ENCODE measurements at places on chromosomes 5 and 9. TPM values are rescaled to one million over a fixed set of nuclear protein-coding genes. Genes with fewer than 3 reads are reported as not detected.
A peak's percentile ranks its signal among the peaks of the same experiment; 100 is the strongest.

- DNase-seq = peak; percentile 36
These were observed 157.2 kb upstream of the PANK3 start for GRCh38 chr5:168736281-168736831.

Gene PCDH12
- 0.16 TPM for total RNA-seq

- DNase-seq = no peak
These were observed 2.2 kb downstream of the TMEM141 start for GRCh38 chr9:136793086-136793946.

- DNase-seq = no peak
These were observed 44.6 kb downstream of the BARX1 start for GRCh38 chr9:93910598-93910997.

Gene JAK2
- total RNA-seq = 13.2 TPM

- peak; percentile 74 for DNase-seq
These were observed 1834.5 kb downstream of the EFNA5 start for GRCh38 chr5:105836268-105836667.

GRCh38 chr5:88807327-88807726 lies 75.7 kb downstream of the MEF2C start:
- DNase-seq = no peak

- peak; percentile 87 for DNase-seq
These were observed 131.9 kb upstream of the ANKH start for GRCh38 chr5:15003511-15003920.

Gene SPATA31E1
- total RNA-seq = not detected

DNA sequence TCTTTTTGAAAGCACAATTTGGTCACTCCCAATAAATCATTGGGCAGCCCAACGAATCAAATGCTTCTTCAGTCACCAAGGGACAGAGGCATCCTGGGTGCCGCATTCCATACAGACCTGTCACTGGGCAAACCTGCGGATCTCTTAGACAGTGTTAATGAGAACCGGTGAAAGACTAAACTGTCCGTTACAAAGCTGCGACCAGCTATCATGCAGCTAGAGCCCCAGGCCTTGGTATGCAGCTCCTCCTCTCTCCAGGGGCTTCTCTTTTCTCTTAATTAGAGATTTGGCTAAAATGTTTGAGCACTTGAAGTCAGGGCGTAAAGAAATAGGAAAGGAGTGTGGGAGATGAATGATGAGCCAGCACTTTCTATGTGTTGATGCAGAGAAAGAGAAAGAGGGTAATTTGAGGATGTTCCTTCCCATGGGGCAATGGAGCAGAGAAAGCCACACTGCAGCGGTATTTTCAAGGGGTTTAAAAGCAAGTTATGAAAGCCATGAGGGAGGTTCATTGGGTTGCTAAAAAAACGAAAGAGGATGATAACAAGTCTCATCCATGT lies 175.3 kb downstream of the RFK start:
- DNase-seq = no peak

- no peak for DNase-seq
These were observed 12.4 kb downstream of the AHRR start for GRCh38 chr5:333945-334344.

DNA sequence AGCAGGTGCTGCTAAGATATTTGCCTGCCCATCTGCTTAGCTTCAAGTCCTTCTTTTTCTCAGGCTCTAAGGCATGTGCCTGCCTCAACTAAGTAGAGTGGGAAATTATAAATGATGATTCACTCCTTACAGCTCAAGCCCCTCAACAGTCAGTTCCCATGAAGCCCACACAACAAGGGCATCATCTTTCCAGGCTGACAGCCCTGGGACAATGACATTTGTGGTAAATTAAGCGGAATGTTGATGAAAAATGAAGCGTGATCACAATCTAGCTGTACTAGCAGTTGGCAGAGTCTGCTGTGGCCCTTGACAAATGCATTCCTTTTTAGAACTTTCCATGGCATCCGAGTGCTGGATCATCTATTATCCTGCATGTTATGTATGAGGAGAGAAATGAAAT lies 548.6 kb downstream of the KIF4B start:
- no peak for DNase-seq

DNA sequence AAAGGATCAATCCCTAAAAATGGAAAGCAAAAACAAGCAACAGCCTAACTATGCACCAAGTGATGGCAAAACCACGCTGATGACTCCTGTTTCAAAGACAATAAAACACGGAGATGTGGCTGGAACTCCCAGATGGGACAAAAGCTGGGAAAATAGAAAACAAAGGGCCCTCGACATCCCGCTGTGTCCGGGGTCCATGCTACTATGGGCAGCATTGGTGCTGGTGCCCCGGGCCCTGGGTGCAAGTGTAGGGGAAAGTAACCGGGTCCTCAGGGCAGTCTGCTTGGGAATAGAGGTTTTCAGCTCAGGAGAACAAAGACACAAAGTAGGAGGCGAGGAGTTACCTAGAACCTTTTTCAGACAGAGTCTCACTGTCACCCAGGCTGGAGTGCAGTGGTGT lies 46.1 kb downstream of the MRPL36 start:
- DNase-seq = no peak

DNA sequence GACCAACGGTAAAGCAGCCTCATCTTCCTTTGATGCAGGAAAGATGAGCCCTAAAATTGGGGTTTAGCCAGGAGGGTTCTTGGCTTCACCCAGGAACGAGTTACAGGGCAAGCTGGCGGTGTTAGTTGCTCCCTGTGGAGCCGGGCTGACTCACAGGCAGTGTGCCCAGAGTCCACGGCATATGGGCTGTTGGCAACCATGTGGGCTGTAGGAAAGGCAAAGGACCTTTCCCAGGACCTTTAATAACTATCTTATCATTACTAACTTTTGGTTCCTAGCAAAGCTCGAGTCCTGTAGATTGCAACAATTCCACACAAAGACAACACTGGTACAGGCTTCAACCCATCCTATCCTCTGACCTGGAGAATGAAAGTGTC lies 29.8 kb upstream of the CLPTM1L start:
- DNase-seq = peak; percentile 26

GRCh38 chr9:115328677-115329076 lies 210.7 kb upstream of the TNC start:
- peak; percentile 4 for DNase-seq

- DNase-seq = peak; percentile 87
These were observed 297.4 kb upstream of the ZNF608 start for GRCh38 chr5:125043781-125044391.

Gene SAPCD2
- 0.41 TPM for total RNA-seq

GRCh38 chr9:22065431-22066200 lies 56.5 kb upstream of the CDKN2B start:
- DNase-seq = no peak

DNA sequence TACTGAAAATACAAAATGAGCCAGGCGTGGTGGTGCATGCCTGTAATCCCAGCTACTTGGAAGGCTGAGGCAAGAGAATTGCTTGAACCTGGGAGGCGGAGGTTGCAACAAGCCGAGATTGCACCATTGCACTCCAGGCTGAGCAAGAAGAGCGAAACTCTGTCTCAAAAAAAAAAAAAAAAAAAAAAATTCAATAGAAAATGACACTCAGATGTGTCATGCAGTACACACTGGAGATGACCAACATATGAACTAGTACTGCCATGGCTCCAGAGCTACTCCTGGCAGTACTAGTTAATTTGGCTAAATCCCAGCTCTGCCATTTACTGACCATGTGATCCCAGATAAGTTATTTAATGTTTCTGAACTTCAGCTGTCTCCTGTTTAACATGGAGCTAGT lies 7.3 kb downstream of the ATOX1 start:
- DNase-seq = peak; percentile 48

Gene MYORG
- 1.3 TPM for total RNA-seq

DNA sequence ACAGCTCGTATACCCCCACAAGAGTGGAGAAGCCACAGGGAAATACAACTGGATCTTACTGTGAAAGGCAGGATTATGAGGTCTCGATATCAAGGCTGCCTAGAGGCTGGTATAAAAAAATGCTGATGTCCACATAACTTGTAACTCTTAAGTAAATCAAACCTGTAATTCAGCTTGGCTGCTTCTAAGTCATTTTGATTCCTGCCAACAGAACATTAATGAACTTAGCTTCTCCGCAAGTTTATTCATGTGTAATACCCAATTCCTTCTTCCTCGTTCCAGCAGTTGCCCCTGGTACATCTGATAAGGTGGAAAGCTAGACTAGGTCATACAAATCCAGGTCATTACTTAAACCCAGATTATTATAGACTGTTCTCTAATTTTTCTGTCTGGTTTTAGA lies 16.4 kb upstream of the SMIM15 start:
- DNase-seq = no peak

- DNase-seq = no peak
These were observed 76.2 kb upstream of the COL5A1 start for GRCh38 chr9:134565316-134565915.

GRCh38 chr9:120729791-120730241 lies 15.5 kb upstream of the MEGF9 start:
- DNase-seq = peak; percentile 19

Gene IRX1
- total RNA-seq = 7.9 TPM

Gene SLC22A5
- total RNA-seq = 6.5 TPM

DNA sequence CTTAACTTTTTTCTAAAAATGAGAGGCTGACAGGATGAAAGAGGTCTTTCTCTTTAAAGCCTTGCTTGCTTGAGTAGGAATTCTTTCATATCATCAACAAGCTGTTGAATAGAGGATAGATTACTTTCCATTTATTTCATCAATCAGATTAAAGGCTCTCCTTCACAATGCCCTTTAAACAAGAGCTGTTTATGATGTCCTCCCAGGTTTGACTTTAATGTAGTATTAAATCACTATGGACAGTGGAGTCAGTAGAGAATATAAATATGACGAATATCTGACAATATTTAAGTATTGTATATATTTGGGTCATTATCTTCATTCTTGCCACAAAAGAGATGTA lies 282.0 kb downstream of the ISL1 start:
- no peak for DNase-seq

GRCh38 chr5:55510523-55510880 lies 24.3 kb downstream of the PLPP1 start:
- no peak for DNase-seq

- no peak for DNase-seq
These were observed 86.5 kb upstream of the NEURL1B start for GRCh38 chr5:172554562-172554961.

GRCh38 chr5:124889850-124890249 lies 143.4 kb upstream of the ZNF608 start:
- no peak for DNase-seq

DNA sequence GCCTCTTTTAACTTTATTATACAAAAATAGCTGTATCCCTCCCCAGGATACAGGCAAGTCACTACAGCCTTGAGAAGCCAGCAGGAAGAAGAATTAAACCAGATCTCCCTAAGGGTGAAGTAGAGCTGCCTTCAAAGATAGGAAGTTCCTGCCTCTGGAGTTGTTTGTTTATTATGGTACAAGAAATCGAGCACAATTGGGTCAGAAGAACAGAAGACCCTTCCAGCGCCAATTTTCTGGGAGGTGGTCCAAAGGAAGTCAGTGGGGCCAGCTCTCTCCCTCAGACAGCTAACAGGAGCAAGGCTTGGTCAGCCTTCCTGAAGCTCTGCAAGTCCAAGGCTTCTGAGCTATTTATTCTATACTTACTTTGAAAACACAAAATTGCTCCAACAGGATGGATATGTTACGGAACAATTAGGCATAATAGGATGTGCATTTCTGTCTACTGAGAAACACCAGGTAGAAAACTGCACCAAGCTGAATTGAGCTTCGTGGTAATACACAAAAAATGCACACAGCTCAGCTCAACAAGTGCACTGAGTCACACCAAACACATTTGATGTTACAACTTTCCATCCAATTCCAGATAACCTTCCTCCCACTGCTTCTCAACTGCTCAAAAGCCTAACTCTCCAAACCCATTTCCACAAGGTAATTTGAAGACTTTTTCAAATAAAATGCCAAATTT lies 16.0 kb downstream of the SERINC5 start:
- peak; percentile 33 for DNase-seq

DNA sequence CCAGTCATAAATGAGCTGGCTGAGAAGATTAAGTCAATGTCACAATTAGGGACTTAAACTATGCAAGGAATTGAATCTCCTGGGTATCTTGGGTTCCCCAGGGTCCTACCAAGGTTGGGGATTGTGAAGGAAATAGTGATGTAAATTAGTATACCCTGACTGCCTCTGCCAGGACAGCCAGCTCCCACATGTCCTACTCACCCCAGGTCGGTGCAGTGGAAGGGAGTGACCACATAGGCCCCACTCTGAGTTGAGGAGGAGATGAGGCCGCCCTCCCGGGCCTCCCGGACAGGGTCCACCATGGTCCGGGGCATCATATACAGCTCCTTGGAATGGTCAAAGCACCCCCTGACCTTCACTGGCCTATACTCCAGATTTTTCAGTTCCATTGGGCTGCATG lies 2.7 kb downstream of the SURF1 start:
- no peak for DNase-seq

Gene NFIB
- total RNA-seq = 111 TPM

DNA sequence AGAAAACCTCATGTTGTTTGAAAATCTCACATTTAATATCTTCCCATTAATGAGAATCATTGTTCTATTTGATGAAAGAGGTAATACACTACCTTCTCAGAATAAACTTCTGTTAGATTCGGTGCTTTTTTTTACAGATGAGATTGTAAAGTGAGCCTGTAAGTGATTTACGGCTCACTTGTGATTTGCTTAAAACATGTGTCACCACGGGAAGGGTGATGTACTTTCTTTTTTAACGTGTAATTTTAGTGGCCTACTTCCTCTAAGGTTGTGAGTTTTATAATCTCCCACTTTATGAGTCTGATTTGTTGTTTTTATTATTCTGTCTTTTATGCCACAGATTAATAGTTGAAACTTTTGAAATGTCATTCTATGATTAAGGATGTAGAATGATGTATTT lies 15.9 kb downstream of the ANXA1 start:
- DNase-seq = no peak

GRCh38 chr9:88388886-88389605 lies 802 bp downstream of the SPIN1 start:
- peak; percentile 78 for DNase-seq

Gene SLC6A3
- not detected for total RNA-seq

- DNase-seq = no peak
These were observed 237.0 kb downstream of the TENT4A start for GRCh38 chr5:6950250-6950649.

Gene ABCA2
- total RNA-seq = 21.0 TPM

Gene ASPN
- 65.8 TPM for total RNA-seq

DNA sequence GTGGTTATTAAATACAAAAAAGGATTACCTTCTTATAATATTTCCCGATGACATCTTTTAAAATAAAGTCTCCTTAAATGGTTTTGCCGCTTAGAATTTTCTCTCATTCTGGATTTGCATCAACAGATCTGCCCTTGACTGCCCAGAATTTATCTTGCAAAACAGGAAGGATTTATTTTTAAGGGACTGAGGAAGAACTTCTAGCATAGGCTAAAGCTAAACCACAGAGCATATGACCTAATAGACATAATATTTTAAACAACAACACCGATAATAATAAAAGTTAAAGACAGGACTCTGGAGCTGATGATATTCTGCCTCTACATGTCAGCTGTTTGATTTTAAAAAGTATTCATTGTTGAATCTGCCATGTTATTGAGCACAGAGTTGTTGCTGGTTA lies 145.3 kb upstream of the ADCY2 start:
- DNase-seq = no peak

Gene ANKRD55
- total RNA-seq = not detected

GRCh38 chr5:179588166-179588565 lies 35.3 kb downstream of the HNRNPH1 start:
- no peak for DNase-seq

Gene FYB1
- total RNA-seq = 0.54 TPM
